Vein endothelial cell (primary cell): ENCODE measurements at places on chromosomes 13 and 19. TPM values are rescaled to one million over a fixed set of nuclear protein-coding genes. Genes with fewer than 3 reads are reported as not detected.

KCNC3 gene
- total RNA-seq, result 0.19 and 0.65 TPM in 2 replicates

MBD3L2 gene
- not detected in 2 replicates for total RNA-seq

ATP4A gene
- total RNA-seq, result not detected in 2 replicates

LYL1 gene
- total RNA-seq, result 58.6 and 119 TPM in 2 replicates

PROZ gene
- total RNA-seq, result not detected in 2 replicates

ALOX5AP gene
- 0.33 and 0.38 TPM in 2 replicates for total RNA-seq

HCN2 gene
- total RNA-seq, result 1.2 and 1.6 TPM in 2 replicates

PGLYRP1 gene
- not detected in 2 replicates for total RNA-seq

DCLK1 gene
- 5.6 and 6.7 TPM in 2 replicates for total RNA-seq

IGFL2 gene
- total RNA-seq, result not detected in 2 replicates

DLEU7 gene
- not detected in 2 replicates for total RNA-seq

ZNF497 gene
- total RNA-seq, result 0.76 and 0.98 TPM in 2 replicates

NRTN gene
- total RNA-seq, result not detected in 2 replicates

FAM124A gene
- 7.2 and 16.5 TPM in 2 replicates for total RNA-seq

TLE6 gene
- total RNA-seq, result 1.1 and 1.6 TPM in 2 replicates

SHANK1 gene
- total RNA-seq, result 0.57 and 0.98 TPM in 2 replicates

SBK3 gene
- under 0.01 and 0.10 TPM in 2 replicates for total RNA-seq

NPHS1 gene
- not detected in 2 replicates for total RNA-seq
